HT1080 (cell line): ENCODE measurements at places on chromosomes 16 and 17.

DNA sequence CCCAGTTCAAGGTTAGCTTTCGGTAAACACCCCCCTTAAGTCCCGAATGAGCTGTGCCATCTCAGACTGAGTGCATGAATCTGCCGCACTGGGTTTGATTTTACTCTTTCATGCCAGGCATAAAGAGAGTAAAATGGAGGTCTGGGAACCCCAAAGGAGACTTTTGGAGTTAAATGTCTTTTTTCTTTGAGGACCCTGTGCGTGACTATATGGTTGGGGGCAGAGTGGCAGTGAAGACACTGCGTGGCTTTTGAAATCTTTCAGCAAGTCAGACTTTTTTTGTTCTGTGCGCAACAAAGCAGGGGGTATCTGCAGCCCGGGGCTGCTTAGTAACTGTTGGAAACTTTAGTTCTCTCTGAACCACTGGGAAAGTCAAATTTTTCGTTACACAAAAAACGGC is 392.9 kb upstream of the SALL1 start:
- no peak for DNase-seq

- DNase-seq = no peak
These were observed 78.6 kb upstream of the CCL2 start for GRCh38 chr17:34176440-34176839.

GRCh38 chr16:58114827-58115825 is 14.1 kb downstream of the CFAP20 start:
- DNase-seq = no peak

DNA sequence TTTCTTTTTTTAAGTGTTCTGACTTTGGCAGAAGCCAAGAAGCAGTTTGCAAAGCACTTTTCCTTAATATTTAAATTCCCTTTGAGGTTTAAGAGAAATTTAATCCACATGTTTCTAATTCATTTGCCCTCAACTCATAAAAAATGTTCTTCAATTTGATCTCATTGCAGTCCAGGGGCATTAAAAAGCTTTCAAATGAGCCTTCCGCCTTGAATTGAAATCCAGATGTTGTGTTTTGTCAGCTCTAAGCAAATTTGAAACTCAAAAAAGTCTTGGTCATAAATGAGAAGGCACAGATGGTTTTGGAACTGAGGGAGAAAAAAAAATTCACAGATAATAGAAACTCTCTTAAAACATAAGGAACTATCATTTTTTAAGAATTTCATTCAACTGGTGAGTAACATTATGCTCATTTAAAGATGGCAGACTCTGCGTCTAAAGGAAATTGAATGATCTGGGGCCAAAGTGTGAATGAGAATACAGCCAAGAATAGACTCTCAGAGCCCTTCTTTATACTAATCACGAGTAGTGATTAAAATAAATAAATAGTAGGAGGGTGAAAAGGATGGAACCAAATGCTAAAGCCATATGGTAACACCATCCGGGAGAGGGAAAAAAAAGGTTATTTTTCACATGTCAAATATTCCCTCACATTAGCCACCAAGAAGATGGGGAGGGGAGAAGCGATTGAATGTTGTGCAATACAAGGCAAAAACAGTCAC is 1304.7 kb downstream of the CDH8 start:
- no peak for DNase-seq

DNA sequence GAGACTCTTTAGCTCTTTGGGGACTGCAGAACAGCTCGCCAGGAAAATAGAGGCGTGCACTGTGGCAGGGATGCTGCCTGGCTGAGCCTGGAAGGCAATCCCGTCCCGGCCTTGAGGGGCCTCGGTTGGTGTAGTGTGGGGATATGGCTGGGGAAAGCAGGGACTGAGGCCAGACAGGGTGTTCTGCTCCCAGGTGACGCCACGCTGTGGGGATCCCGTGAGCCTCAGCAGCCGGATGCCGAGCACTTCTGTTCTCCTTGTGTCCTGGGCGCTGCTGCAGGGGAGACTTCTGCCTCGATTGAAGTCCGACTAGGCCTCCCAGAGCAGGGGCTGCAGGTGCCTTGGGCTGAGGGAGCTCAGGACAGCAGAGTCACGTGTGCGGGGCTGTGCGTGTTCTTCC is 72.6 kb downstream of the BANP start:
- no peak for DNase-seq

DNA sequence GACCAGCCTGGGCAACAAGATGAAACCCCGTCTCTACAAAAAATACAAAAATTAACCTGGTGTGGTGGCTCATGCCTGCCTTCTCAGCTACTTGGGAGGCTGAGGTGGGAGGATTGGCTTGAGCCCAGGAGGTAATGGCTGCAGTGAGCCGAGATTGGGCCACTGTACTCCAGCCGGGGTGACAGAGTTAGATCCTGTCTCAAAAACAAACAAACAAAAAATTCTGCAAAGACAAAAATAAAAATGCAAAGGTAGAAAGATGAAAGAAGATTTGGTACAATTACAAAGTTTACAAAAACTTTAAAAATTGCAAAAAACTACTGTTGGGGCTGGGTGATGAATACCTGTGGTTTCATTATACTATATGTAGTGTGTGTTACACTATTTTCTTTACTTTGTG is 5.5 kb upstream of the CDH1 start:
- no peak for DNase-seq

DNA sequence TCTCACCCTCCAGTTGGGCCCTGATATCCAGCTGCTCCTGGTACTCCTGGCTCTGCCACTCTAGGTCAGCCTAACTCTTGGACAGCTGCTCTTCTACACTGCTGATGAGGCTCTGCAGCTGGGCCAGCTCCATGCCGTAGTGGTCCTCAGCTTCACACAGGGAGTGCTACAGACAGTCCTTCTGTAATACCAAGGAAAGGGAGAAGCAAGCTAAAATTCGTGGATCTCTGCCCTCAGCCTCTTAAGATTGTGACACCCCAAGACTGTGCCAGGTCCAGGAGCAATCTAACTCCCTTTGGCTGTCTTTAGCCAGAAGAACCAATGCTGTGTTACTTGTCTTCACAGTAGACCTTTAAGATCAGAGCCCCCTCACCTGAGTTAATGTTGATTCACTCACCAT is 7.7 kb upstream of the KRT38 start:
- no peak for DNase-seq

DNA sequence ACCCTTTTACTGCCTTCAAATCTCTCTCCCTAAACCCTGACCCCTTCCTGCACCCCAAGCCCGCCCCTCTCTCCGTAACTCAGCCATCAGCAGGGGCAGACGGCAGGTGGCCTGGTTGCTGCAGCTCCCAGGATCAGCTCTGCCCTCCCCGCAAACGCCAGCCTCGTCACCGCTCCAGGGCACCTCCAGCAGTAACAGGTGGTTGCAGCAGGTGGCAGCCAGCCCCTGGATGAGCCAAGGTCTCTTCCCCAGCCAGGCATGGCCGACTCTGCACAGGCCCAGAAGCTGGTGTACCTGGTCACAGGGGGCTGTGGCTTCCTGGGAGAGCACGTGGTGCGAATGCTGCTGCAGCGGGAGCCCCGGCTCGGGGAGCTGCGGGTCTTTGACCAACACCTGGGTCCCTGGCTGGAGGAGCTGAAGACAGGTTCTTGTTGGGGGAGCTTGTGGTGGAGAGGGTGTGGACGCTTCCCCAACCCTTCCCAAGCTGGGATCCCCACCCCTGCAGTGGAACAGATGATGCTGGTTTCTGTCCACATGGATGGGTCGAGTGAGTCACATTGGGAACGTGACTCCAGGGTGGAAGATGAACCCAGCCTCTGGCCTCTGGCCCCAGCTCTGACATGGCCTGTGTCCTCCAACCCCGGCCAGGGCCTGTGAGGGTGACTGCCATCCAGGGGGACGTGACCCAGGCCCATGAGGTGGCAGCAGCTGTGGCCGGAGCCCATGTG is 558 bp downstream of the HSD3B7 start:
- peak; percentile 27 for DNase-seq

- no peak for DNase-seq
These were observed 34.1 kb downstream of the TLE7 start for GRCh38 chr16:71407731-71408130.

- DNase-seq = no peak
These were observed 3.5 kb downstream of the ACBD4 start for GRCh38 chr17:45138911-45139532.

DNA sequence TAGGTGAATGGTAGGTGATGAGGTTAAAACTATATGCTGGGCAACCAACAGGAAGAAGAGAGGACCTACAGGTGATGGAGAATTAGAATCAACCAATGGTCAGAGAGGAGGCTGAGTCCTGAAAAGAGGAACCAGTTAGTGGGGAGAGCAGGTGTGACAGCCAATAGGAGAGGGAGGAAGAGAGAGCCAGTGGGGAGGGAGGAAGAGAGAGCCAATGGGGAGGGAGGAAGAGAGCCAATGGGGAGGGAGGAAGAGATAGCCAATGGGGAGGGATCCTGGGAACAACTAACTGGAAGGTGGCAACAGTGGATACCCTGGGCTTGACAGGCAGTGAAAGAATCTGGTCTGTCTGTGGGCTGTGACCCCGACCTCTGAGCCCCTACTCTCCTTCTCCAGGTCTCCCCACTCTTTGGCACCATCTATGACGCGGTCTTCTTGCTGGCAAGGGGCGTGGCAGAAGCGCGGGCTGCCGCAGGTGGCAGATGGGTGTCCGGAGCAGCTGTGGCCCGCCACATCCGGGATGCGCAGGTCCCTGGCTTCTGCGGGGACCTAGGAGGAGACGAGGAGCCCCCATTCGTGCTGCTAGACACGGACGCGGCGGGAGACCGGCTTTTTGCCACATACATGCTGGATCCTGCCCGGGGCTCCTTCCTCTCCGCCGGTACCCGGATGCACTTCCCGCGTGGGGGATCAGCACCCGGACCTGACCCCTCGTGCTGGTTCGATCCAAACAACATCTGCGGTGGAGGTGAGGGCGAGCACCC is 3.7 kb downstream of the GUCY2D start:
- DNase-seq = no peak

GRCh38 chr16:30669026-30669902 is 11.0 kb downstream of the FBRS start:
- DNase-seq = no peak

GRCh38 chr16:86363836-86364618 is 146.3 kb upstream of the FOXF1 start:
- no peak for DNase-seq

GRCh38 chr17:9971991-9972390 is 66.9 kb upstream of the RCVRN start:
- DNase-seq = no peak

DNA sequence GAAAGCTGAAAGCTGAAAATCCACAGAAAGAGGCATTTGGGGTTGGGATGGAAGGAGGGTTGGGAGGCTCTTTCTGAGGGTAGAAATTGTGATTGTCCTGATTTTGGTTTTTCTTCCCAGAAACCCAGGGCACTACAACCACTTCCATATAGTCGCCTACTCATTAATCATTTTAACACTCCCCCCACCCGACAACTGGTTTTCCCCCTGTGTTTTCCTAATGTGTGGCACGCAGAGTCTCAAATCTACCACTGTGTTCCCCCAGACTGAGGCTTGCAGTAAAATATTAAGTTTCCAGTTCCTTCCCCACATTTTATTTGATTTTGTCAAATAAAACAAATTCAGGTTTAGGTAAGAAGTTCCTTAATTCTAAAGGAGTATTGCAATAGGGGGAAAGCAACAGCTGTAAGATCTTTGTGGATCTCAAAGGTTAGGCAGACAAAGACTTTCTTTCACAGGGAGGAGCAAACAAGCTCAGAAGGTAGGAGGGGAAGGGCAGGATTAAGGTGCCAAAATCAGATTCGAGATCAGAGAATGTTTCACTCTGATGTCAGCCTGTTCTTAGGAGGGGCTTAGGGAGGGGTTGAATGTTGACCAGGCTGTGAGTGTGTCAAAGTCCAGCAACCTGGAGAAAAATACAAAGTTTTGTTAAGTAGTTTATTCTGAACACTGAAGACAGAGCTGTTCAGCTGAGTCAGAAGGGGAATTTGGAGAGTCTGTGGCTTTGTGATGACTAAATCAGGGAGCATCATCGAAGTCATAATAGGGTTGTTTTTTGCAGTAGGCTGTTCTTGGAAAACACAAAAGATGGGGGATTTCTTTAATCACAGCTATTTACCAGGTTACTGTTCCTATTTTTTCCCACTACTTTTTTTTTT is 3.6 kb downstream of the ZNF267 start:
- peak; percentile 89 for DNase-seq

DNA sequence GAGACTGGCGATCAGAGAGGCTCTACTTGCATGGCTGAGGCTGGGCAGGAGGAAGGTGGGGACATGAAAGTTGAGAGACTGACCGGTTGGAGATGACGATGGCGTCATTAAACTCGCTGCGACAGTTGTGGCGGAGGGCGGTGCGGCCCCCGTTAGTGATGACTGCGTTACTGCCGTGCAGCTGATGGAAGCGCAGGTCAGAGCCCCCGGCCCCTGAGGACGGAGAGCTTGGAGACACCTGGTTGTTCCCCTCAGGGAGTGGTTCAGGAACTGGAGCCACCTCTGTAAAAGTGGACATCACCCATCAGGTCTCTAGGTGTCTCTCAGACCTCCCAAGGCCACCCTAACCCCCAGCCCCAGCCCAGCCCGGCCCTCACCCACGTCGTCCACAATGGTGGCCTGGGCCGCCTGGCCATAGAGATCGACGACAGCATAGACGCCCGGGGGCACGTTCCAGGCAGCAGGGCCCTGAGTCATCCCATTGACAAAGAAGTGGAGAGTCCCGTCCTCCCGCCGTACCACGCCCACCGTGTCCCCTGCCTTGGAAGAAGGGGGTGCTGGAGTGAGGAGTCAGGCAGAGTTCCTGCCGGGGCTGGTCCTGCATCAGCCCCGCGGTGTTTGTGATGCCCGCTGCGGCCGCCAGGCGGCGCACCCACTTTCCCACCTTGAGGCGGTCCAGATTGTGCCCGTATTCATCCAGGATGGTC is 5.3 kb downstream of the NEURL4 start:
- peak; percentile 30 for DNase-seq

GRCh38 chr17:652314-652713 is 62.3 kb downstream of the VPS53 start:
- DNase-seq = no peak

DNA sequence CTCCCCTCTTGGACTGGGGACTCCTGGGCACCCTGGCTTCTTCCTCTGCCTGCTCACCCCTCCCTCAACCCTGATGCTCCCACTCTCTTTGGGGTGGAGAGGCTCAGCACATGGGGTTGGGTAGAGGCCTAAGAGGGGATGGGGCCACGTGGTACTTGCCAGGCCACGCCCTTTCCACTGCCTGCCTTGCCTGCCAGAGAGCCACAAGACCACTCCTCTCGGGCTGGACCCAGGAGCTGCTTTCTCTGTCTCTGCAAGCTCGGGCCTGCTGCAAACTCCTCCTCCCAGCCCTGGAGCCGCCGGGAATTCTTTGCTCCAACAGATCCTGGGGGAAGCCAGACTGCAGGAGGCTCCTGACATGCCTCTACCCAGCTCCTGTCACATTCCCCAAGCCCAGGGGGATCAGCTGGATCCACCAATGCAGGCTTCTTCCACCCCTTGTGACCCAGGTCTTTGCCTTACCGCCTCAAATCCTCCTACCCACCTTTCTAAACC is 11.8 kb downstream of the DLX4 start:
- DNase-seq = no peak

DNA sequence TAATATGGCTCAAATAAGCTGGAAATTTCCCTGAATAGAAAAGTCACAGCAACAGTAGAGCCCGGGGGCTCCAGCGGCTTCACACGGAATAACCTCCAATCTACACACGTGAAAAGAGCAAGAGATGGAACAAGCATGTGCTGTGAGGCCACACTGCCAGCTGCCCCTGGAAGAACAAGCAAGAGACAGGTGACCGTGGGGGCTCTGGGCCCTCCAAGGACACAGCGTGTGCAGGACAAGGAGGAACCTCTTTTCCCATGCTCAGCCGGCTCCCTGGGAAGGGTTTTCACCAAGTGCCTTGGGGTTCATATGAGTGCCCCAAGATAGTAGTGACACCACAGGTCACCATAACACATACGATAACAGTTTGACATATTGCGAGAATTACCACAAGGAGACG is 110.2 kb upstream of the ZNF750 start:
- DNase-seq = no peak

- peak; percentile 87 for DNase-seq
These were observed 150.3 kb downstream of the IRX3 start for GRCh38 chr16:54136276-54136625.
